Stimulated activated CD4-positive, alpha-beta T cell treated with anti-CD3 and anti-CD28 coated beads, Interleukin-4, amount 100 ng/mL, for 48 hours (primary cell): ENCODE measurements at places on chromosomes 13 and 19.

- no peak for DNase-seq
These were observed 59.5 kb downstream of the ZIC5 start for GRCh38 chr13:99911965-99912566.

- DNase-seq = no peak
These were observed 274.2 kb downstream of the ITGBL1 start for GRCh38 chr13:101726681-101727080.

DNA sequence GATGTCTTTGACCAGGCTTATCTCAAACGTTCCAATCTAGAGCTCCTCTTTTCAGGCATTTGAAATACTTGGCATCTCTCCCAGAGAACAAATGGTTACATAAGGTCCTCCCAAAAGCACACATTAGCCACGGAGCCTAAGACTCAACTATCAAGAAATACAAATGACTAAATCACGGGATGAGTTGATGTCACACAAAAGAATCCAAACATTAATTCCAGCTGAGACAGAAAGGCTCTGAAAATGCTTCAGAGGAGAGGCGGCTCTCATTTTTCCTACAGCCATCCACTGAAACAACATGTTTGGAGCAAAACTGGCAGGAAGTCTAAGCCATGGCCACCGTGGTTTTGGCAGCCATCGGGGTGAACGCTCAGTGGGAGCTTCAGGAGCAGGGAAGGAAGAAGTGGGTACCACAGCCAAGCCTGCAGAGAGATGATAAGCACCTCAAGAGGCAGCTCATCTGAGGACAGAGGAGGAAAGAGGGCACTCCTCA, 122.5 kb downstream of the STK24 start:
- no peak for DNase-seq

DNA sequence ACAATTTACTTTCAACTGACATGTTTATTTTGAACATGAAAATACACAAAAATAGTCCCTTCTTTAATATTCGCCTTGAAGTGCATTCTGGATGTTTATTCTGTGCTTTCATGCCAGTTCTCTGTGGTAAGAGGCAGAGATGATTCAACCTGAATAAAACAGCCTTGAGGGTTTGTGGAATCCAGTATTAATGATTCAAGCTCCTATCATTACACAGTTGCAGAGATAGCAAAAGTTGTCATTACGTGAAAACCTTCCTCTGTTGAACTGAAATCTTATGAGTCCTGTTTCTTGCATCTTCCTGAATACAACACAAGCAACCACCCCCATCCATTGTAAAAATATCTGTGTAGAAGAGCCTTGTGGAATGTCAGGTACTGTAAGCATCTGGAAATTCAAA, 142.3 kb upstream of the HTR2A start:
- no peak for DNase-seq

DNA sequence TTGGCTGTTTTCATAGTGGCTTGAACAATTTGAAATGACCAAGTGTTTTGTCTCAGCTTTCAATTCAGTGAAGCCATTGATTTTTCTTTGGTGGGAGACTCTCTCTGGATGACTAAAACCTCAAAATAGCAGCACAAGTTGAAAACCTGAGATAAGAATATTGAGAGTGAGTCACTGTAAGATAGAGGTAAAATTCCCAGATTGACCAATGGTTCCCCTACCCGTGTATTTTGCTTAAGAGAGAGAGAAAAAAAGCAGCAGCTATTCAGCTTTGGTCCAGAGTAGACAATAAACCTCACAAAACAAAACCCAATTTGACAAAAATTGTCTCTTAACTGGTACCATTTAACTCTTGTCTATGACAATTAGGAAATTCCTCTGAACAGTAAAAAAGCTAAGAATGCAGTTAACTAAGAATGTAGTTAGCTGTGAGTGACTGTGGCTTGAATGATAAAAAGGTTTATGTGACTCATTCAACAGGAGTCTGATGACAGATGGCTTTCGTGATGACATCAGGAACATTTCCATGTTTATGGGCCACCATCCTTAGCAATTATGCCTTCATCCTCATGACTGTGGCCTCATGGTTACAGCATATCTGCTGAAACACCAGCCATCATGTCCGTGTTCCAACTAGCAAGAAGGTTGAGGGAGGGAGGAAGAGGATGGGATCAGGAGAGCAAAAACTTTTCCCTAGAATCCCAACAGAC, 356.9 kb downstream of the NDFIP2 start:
- DNase-seq = no peak

DNA sequence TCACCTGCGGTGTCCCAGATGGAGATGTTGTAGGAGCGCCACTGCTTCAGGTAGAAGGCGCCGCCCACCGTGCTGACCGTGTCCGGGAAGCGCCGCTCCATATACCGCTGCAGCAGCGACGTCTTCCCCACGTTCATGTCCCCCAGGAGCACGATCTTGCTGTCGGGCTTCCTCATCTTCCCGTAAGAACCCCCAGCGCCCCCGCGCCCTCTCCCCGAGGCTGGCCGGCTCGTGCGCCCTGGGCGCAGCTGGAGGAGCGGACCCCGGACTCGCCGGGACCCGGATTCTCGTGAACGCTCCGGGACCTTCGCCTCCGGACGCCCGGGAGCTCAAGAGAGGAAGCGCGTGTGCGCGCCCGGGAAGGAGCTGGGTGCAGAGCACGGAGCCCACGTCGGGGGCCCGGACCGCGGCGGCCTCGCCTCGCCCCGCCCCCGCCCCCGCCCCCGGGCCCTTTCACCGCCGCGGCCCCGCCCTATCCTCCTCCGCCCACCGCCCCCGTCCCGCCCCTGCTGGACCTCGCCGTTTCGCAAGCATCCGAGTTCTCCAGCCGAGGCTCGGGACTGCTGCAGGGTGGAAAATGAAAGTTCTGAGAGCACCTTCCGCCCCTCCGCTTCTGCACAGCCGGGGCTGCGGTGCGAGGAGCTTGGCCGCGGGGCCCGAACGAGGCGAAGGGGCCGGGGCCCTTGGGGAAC, at the start of gene RAB20:
RAB20 (minus strand) TSS at position 379 of the 692 bp plus-strand sequence; CDS start at position 176, 203 bp downstream.
- DNase-seq = peak; percentile 38

DNA sequence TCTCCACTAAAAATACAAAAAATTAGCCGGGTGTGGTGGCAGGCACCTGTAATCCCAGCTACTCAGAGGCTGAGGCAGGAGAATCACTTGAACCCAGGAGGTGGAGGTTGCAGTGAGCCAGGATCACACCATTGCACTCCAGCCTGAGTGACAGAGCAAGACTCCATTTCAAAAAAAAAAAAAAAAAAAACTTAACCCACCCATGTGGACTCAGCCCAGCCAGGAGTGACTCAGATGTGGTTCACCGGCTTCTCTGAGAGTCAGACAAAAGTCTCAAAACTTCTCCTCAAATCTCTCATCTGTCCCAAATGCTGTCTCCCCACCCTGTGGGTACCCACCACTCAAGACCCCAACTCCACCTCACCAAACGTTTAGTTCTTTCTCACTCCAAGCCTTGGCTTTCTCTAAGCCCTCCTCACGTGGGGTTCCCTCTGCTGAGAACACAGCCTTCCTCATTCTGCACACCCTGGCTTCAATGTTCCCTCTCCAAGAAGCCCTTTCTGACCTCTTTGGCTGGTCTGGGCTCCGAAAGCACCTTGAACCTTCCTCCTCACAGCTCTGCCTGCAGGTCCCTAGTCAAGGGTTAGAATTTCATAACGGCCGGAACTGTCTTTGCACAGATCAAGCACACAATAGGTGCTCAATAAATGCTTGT, 11.1 kb upstream of the RAB3A start:
- no peak for DNase-seq

DNA sequence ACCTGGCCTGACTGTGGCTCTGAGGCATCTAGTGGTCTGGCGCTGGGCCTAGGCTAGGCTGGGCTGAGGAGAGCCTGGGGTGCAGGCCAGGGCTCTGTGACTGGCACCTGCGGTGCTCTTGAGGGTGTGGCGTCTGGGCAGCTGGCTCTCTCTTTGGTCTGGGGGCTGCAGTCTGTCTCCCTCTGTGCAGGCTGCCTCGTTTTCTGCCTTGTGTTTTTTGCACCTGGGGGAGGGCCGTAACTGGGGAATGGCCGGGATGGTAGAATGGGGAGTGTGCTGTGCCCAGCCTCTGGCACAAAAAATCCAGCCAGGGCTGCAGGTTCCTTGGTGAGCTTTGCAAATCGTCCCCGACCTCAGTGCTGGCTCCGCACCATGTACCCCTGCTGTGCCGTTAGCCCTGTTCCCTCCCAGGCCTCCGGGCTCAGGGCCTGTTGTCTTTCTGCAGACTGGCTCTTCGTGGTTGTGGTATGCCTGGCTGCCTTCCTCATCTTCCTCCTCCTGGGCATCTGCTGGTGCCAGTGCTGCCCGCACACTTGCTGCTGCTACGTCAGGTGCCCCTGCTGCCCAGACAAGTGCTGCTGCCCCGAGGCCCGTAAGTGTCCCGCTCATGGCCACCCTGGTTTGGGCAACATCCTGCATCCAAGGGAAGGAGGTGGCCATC, 6.5 kb upstream of the USF2 start:
- DNase-seq = no peak

GRCh38 chr13:114298866-114299265, 15.4 kb upstream of the CHAMP1 start:
- no peak for DNase-seq

DNA sequence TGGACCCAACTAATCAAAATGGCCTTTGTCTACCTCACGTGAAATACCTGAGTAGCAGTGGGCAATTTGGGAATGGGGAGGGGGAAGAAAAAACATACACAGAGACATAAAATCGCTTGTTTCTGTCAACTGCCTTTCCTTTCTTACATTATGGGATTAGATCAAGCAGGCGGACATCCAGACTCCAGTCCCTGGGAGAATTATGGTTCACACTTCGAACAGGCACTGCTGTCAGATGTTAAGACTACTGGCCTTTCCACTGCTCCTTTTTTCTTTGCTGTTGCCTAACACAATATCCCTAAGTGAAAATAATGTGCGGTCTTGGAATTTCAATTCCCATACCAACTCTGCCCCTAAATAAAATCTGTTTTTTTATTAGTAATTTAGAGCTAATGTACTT, 1719.7 kb upstream of the SLC10A2 start:
- no peak for DNase-seq

- no peak for DNase-seq
These were observed 26.5 kb downstream of the RANBP3 start for GRCh38 chr19:5951338-5951861.

DNA sequence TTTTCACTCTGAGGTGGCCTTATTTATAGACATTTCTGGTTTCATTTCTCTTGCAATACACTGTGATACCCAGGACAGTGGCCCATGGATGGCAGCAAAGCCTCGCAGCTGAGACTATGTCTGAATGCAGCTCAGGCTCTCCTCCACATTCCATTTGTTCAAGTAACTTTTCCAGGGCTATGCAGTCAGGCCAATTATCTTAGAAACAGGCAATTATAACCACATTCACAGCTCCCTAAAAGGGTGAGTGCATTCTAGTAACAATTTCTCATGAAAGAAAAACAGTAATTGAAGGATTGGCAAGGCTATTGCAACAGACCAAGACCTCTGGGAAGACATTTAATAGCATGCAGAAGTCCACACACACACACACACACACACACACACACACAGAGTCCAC, 264.0 kb downstream of the TBC1D4 start:
- DNase-seq = no peak

DNA sequence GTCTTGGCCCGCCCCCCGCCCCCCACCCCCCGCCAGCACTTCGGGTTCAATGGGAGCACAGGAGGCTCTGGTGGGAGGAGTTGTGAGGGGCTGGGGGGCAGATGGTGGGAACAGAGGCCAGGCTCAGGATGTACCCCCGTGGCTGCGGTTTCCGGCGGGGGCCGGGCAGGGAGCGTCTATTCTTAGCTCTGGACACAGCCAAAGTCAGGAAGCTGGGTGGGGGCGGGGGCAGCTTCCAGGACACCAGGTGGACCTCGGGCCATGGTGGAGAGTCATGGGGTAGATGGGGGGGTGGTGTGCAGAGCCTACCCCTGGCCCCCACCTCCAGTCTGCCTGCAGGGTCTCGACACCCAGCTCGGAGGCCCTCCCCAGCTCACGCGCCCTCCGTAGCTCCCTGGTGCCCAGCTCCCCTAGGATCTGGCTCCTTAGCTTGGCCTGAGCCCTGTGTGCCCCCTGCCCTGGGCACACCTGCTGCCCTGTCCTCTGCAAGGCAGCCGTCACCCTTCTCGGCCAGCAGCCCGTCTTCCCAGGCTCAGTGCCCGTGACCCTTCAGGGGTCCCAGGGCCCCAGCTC, 2.2 kb upstream of the TBXA2R start:
- no peak for DNase-seq

DNA sequence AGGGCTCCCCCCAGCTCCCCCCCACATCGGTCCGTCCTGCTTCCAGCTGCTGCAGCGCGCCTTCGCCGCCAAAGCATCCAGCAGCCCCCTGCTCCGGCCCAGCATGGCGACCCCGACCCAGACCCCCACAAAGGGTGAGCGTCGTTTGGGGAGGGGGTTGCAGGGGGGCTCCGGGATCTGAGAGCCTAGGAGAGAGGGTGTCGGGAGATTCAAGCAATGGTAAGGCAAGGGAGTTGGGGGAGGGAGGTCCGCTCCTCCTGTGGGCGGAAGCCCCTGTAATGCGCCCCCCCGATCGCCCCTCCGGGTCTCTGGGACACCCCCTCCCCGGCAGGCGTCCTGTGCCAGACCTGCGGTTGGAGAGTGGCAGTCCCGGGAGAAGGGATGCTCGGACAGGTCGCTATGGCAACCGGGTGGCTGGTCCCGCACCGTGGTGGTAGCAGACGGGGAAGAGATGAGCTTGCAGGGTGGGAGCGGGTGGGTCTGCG, at the start of gene FXYD7:
FXYD7 (plus strand) TSS at position 25 of the 485 bp plus-strand sequence; CDS start at position 104, 79 bp downstream.
- no peak for DNase-seq

- DNase-seq = no peak
These were observed 137.1 kb downstream of the AKAP11 start for GRCh38 chr13:42409075-42409474.

DNA sequence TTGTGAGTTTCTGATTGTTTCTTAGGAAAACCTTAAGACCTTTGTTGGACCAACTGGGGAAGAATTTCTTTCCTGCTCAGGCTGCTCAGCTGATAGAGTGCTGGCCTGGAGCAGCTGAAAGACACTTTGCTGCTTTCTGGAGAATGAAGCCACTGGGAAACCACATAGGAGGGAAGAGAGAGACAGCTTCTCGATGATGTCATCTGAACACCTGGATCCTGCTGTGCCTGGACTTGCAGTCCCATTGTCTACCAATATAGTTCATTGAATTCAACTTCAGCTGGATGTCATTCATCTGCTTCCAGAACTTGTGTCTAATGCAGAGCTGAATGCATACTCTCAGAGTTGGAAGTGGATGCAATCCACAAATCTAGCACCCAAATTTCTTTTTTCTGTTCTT, 34.3 kb upstream of the TSHZ3 start:
- DNase-seq = no peak

GRCh38 chr13:93412676-93413075, 186.1 kb downstream of the GPC6 start:
- DNase-seq = no peak

DNA sequence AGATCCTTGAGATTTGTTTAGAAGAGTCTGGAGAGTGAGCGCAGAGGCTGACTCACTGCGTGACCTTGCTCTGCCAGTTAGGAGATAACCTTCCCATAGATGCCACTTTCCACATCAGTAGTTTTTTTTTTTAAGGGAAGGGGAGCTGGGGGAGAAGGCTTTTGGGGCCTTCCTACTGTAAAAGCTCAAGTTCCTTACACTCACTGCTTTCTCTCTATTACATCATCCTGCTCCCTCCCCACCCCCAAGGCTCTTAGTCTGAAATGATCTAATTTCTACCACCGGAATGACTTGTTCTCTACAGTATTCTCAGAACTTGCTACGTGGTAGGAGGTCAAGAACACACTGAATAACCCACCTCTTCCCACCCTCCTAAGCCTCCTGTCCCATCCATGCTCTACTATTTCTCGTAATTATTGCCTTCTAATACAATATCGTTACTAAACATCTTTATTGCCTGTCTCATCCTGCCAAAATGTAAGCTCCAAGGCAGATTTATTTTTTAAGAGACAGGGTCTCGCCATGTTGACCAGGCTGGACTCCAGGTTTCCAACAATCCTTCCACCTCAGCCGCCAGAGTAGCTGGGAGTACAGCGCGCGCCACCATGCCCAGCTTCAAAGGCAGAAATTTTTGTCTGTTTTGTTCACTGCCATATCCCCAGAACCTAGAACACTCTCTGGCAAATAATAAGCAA, 1.2 kb downstream of the LONP1 start:
- DNase-seq = peak; percentile 49
